ENCODE measurements at places on chromosomes 2 and 18.

- no peak for DNase-seq
Observed at GRCh38 chr2:10316336-10316735, 13.6 kb downstream of the HPCAL1 start.

DNA sequence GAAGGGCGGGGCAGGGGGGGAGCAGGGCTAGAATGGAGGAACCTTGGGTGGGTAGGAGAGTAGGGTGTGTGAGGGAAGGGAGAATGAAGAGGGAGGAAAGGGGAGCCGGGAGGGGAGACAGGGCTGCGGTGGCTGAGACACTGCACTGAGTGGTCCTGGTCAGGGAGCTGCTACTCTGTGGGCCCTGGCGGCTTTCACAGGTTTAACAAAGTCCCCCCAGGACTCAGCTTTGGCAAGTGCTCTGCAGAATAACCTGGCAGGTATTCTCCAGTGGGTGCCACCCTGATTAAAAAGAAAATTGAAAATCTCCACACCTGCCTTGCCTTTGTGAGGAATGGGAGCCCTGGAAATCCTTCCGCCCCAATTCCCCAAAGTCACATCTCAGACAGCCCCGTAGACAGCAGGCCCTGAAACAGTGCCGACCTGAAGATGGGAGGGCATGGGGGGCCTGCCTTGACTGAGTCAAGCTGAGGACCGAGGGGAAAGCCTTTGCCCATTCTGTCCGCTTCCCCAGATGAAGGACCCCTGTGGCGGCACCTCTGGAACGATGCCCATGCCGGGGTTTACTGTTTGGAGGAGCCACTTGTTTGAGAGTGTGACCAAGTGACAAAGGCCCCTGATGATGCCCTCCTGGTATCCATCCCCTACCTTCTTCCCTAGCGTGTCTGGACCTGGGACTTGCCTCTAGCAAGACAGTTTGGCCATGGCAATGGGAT lies 43.6 kb upstream of the OTOS start:
- DNase-seq = no peak

DNA sequence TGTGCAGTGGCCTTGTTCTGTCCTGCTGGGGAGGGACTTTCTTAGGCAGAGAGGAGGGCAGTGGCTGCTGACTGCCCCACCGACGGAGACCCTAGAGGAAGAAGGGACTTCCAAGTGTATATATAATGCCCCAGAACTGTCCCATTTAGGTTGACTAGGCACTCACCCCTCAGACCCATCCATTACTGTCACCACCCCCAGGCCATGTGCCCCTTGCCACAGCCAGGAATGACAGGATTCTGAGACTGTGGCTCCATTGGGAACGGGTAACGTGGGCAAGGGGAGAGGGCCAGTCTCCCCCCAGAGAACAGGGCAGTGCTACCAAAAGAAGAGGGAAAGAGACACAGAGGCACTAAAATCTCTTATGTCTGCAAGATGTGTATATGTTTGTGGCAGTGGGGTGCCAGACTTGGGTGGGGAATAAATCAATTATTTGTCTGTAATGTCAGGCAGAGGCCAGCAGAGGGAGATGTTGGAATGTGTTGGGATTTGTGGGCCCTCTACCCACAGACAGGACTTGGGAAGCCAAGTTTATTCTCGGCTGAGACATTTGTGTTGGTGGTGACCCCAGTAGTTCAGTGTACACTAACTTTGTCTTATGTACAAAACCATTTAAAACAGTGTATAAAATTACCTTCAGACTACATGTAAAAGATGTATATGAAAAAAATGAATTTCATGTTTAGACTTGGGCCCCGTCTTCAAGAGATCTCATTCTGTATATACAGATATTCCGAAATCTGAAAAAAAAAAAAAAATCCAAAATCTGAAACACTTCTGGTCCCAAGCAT lies 24.0 kb upstream of the TMEM37 start:
- peak; percentile 46 for DNase-seq

DNA sequence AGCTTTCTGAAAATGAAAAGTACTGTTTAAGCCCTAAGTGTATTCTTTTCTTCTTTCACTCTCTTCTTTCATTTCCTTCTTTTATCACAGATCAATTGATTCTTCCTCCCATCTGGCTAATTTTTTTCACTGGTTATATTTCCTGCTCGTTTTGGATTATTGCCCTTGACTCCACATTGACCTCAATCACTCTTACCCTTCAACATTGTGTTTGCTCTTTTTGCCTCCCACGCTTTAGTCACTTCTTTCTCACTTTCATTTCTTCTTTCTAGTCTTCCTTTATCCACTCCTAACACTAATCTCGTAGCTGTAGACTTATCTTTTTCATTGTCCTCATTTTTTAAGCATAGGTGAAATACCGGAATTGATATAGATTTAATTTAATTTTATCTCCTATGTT lies 320.3 kb upstream of the VRK2 start:
- no peak for DNase-seq

DNA sequence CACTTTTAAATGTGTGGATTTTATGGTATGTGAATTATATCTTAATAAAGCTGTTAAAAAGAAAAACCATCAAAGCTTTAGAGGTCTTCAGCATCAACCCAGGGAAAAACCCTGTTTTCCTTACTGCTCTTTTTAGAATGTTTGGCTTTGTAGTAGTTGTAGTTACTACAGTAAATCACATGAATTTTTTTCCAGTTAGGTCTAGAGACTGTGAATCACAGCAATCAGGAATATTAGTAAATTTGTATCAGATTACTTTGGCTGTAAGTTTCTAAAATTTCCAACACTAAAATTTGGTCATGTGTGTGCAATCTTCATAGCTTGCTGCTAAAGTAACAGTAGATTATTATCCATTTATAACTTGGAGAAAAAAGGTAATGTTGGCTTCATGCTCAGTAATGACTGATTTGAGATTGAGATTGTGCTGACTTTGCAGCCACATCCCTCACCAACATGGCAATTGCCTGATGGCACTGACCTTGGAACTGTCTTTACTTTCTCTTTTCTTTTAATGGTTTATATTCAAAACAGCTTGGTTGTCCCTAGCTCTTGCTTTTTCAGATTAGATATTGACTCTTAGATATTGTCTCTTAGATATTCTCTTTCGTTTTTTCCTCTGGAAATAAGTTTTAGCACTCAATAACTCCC lies 41.1 kb downstream of the LCLAT1 start:
- no peak for DNase-seq

- DNase-seq = peak; percentile 21
Observed at GRCh38 chr2:126657148-126657635, 1.2 kb downstream of the GYPC start.

DNA sequence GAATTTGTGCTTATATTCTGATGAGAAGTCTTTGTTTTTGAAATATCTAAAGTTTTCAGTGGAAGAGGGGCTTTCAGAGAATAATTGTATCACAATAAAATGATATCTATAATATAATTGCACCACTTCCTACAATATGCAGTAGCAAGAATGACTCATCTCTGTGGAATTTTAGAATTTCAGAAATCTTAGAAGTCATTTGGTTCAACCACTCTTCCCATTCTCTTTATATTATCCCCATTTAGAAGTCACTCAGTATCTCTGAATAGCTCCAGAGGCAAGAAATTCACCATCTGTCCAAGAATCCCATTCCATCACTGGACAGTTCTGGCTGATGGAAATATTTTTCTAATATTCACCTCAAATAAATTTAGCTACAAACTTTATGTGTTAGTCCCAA lies 59.3 kb upstream of the CCDC68 start:
- no peak for DNase-seq

DNA sequence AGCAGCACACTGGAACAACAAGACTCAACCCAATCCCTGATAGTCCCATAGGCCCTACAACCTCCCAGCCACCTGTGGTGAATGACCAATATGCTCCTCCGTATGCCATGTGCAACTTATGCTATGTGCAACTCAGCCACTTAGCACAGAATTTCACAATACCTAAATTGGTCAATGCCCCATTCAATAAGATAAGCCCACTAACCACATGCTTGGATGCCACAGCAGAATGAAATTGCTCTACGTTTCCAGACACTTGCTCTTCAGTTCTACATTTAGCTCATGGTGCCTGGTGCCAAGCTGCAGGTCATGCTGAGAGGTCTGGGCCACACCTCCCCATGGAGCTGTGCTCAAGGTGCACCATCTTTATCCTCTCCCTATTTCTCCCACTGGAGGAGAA lies 159.8 kb downstream of the EN1 start:
- no peak for DNase-seq

DNA sequence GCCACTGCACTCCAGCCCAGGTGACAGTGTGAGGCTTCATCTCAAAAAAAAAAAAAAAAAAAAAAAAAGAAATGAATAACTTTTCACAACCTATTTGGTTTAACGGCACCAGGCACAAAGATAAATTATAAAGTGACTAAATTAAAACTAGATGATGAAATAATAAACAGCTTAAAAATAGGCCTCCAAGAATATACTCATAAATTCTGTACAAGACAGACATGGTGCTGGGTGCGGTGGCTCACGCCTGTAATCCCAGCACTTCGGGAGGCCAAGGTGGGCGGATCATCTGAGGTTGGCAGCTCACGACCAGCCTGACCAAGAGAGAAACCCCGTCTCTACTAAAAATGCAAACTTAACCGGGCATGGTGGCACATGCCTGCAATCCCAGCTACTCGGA lies 19.7 kb downstream of the USP34 start:
- DNase-seq = no peak

DNA sequence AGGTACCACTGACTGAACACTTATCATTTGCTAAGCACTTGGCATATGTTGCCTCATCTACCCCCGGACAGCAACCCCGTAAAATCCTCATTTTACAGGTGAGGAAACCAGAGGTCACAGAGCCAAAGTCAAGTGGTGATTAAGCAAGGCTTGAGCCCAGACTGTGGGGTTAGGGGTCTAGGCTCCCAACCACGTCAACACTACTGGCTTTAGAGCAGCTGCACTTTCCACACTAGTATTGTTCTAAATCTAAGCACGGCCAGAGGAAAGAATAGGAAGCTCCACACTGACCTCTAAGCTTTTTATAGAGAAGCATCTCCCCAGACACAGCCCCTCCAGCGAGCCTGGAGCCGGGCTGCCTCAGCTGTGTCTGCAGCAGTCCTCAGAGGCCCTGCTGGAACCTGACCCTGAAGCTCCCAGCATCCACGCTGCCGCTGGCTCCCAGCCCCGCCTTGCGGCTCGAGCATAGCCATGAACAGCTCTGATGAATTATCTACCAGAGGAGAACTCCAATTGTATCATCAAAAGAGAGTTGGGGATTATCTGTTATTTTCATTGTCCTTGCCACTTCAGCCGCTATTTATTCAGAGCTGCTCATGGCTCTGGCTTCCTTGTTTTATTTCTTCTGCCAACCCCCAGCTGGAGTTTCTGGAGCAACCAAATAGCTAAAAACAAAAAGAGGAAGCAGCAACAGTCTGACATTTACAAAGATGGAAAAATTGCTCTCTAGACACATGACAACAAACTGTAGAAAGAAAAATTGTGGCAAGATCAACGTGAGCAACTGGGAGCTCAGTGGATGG lies 62.2 kb upstream of the RTN4 start:
- DNase-seq = no peak

DNA sequence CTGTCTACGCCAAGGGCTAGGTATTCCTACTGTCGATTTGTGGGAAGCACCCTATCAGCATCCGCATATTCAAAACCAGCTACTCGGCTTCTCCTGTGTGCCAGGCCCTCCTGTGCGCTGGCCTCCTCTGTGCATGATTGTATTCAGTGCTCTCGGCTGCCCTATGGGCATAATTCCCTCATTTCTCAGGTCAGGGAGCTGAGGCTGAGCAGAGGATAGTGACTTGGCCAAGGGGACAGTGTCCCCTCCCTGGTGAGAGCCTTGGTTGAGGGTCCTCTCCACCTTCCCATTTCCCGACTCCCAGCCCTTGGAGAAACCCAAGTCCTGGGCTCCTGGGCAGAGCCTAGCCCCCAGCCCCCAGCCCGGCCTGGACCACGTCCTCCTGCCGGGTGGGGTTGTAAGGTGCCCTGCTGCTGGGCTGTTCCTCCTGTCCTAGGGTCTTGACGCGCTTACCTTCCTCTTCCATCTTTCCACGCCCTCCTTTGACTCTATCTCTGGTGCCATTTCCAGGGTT lies 6.3 kb upstream of the HS6ST1 start:
- no peak for DNase-seq

DNA sequence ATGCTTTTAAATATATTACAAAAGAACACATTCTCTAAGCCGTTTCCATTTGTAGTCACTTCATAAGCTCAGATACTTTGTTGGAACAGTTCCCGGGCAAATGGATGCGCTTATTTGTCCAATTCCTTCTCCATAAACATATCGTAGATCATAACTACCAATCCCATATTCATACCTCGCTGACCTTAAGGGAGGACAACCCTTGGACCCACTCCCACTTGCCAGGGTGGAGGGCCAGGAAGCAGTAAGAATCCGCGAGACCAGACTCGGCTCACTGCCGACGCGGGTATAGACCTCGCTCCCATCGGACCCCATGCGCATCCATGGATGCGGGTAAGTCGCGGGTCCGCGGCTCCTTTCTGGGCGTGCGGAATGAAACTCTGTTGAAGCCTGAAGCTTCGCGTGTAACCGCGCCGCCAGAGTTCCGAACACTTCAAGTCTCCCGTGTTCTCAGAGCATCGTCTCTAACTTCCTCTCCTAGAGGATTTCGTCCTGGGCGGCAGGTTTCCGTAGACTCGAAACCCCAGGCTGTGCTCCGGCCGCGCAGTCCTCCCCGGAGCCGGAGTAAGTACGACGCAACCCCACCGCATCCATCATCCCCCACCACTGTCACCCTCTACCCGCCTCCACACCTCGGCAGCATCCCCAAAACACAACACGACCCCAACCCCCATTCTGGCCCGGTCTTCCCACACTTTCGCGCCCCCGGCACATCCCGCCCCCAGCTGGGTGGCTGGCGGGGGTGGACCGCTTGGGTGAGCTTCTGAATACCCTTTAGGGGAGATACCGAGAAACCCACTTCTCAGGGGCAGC lies 1.1 kb downstream of the DSC3 start:
- no peak for DNase-seq

DNA sequence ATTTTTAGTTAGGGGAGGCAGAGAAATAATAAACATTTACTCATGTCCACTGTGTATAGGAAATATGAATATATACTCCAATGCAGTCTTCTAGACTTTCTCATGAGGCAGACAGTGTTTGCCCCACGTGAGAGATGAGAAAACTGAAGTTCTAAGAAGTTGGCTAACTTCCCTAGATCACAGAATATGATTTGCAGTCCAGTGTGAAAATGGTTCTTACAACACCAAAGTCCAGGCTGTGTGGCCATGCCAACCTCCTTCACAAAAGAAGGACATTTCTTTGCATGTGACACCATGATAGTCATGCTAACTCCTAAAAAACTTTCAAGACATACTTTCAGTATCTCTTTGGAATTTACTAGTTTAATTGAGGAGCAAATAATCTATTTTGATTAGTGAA lies 143.7 kb downstream of the IRS1 start:
- DNase-seq = no peak

- DNase-seq = no peak
Observed at GRCh38 chr2:153890576-153890975, 18.9 kb downstream of the GALNT13 start.

- DNase-seq = no peak
Observed at GRCh38 chr2:26583381-26583911, 57.7 kb downstream of the CIB4 start.

Data from activated gamma-delta T cell treated with Interleukin-2 at 50 U/mL for 16 hours (primary cell).